DMS153 (cell line): ENCODE measurements at places on chromosomes 7 and 10.

DNA sequence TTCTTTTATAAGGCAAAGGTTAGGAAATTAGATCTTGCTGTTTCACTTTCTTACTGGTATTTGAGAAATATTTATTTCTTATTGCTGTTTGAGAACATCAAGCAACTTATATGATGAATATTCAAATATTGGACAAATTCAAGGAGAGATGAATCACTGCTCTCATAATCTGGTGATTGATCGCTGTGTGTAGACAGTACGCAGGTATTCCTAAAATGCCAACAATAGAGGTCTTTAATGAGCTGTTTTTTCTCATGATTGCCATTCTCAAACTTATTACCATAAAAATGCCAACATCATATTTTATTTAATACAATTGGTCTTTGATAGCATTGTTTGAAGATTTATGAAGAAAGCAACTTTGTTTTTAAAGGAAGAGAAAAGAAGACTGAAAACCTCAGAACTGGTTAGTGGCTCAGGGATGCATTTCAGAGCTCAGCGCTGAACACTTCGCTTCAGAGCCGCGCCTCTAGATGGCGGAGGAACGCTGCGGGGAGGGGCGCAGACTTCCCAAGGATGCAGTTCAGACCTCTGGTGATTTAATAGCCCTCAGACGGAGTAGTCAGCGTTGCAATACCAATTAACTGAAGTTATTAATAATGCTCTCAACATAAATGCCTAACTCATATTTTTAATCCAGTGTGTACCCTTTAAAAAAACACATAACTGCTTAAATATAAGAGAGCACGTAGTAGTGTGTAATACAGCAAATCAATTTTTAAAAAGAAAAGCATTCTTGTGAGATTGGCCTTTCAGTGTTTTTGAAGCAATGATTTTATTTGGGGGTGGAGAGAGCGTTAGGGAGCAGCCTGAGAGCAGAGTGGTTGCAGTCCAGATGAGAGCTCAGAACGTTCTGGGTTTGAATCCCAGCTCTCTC lies 38.5 kb upstream of the STEAP4 start:
- DNase-seq = no peak

GRCh38 chr7:137977173-137977572 lies 24.7 kb downstream of the CREB3L2 start:
- no peak for DNase-seq

DNA sequence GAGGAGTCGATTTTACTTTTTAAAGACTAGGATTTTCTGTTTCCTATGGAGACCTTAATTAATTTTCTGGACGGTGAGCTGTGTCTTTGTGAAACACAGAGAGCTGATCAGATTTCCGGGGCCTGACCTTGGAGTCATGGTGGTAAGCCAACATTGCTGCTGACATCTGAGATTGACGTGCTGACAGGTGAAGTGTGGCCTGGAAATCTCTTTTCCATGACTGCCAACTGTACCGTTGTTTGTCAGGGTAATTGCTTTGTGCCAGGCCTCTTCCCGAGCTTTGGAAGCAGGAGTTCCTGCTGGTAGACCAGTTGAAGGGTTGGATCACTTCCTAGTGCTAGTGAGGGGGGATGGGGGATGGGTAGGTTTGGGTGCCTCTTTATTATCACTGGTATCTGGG lies 71.2 kb downstream of the ADRA2A start:
- DNase-seq = no peak

GRCh38 chr7:111210996-111211395 lies 120.1 kb downstream of the LRRN3 start:
- no peak for DNase-seq
